ENCODE measurements at places on chromosomes 1 and 21.

DNA sequence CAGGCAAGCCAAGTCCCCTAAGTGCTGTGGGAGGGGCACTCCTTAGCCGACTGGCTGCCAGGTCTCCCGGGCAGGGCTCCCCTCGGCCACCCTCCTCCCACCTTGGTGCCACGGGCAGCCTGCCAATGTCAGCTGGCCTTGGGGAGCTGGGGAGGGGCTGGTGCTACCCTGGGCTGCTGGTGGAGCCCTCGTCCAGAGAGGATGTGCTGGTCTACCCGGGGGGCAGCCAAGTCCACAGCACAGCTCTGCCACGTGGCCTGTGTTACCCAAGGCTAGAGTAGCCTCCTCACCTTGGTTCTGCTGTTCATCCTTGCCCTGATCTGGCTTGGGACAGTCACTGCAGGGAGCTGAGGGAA is 42.9 kb downstream of the CRYAA start:
- DNase-seq: no peak

DNA sequence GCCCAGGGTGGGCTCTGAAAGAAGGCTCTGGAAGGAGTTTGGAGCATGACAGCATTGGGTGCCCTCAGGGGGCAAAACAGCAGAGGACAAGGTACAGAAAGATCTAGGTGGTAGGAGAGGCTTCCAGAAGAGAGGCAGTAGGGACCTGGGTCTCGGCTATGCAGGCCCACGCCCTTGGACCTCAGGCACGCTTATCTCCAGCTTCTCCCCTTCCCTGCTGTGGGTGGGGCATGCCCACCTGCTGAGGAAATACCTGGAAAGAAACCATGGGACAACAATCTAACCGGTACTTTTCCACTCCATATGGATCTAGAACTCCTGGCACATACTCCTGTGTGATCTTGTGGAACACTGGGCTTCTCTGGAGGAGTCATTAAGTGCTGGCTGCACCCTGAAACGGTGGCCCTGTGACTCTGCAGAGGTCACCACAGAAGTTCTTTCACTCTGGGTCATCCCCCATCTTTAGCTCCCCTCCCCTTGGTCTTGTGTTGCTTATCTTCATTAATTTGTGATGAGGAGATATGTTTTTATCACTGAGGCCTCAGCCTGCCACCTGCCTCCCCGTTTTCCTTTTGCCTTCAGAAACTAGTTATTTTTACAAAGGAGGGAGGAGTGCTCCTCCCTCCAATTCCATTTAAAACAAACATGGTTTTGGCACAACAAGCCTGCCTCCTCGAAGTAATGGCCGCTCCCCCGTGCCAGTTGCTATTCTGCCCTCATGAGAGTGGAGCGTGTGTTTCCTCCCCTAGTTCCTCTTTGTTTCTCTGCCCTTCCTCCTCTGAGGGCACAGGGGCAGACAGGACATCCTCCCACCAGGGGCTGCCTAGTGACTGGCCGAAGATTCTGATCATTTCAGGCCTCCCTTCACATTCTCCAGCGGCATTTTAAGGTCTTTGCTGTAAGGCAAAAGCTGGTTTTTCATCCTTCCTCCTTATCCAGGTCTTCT is 78.0 kb upstream of the ATP5PO start:
- no peak for DNase-seq

DNA sequence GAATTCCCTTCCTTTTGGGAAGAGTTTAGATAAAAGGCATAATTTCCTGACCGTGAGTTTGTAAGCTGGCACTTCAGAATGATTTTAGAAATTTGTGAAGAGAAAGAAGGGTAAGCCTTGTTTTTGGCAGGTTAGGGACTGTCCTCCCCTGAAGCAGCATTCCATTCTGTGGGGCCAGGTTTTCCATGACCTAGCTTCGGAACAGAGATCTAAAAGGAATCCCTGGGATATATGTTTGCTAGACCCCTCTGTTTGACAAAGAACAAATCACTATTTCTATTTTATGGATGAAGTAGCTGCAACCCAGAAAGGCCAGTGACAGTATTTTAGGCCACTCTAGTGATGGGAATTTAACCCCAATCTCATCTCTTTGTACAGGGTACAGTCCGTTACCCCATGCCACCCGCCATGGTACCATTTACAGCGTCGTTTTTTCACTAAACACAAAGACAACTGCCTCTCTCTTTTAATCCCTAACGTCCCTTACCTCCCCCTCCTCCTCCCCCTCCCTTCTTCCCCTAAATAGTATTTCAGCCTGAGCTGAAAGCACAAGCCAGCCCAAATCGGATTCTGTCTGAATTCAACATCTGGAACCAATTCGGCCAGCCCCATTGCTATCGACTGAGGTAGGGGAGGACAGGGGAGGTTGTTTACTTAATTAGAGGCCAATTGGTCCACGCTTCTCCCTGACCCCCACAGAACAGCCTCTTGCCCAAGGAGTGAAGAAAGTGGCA is 23.4 kb upstream of the IKBKE start:
- no peak for DNase-seq

- no peak for DNase-seq
Measured at GRCh38 chr1:66305927-66306326, 228.0 kb upstream of the SGIP1 start.

- no peak for DNase-seq
Measured at GRCh38 chr1:40479156-40479555, 2.1 kb downstream of the ZFP69 start.

DNA sequence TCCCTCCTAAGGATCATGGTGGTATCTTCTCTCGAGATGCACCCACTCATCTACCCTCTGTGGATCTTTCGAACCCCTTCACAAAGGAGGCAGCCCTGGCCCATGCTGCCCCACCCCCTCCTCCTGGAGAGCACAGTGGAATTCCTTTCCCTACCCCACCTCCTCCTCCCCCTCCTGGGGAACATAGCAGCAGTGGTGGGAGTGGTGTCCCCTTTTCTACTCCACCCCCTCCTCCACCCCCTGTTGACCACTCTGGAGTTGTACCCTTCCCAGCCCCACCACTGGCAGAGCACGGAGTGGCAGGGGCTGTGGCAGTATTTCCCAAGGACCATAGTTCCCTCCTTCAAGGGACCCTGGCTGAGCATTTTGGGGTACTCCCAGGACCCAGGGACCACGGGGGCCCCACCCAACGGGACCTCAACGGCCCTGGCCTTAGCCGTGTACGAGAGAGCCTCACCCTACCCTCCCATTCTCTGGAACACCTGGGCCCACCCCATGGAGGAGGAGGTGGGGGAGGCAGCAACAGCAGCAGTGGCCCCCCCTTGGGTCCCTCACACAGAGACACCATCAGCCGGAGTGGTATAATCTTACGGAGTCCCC is 14.5 kb upstream of the TARS2 start:
- DNase-seq: no peak

- DNase-seq: no peak
Measured at GRCh38 chr1:47986761-47987200, 10.4 kb downstream of the TRABD2B start.

DNA sequence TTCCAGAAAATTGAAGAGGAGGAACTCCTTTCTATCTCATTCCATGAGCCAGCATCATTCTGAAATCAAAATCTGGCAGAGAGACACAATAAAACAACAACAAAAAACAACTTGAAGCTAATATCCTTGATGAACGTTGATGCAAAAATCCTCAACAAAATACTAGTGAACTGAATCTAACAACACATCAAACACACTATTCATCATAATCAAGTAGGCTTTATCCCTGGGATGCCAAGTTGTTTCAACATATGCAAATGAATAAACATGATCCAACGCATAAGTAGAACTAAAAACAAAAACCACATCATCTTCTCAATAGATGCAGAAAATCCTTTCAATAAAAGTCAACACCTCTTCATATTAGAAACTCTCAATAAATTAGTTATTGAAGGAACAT is 335.3 kb upstream of the BRINP3 start:
- DNase-seq: no peak

- no peak for DNase-seq
Measured at GRCh38 chr21:41705546-41706262, 61.1 kb downstream of the RIPK4 start.

GRCh38 chr1:89457046-89457445 is 67.6 kb upstream of the LRRC8B start:
- no peak for DNase-seq

DNA sequence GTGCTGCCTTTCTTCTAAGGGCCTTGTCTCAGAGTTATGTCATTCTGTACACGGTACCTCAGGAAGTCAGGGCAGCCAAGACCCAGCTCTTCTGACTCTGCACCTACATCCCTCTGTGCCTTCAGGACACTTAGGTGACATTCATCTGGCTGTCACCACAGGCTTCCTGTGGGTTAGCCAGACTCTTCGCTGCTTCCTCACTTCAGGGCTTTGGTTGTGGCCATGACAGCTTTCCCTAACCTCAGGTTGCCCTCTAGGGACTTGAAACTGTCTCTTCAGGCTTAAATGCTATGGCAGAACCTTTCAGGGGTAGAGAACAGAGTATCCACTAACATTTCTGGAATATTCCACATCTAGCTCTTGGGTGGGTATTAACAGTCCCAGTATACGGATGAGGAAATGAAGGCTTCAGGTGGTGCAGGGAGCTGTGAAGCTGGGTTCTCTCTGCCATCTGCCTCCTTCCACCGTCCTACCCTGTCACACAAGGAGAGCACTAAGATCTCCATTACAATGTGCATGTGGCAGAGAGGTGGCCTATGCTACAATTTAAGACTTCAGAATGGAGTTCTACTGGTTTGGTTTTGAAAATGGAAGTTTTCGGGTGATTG is 9.9 kb downstream of the TSSK3 start:
- DNase-seq: no peak

DNA sequence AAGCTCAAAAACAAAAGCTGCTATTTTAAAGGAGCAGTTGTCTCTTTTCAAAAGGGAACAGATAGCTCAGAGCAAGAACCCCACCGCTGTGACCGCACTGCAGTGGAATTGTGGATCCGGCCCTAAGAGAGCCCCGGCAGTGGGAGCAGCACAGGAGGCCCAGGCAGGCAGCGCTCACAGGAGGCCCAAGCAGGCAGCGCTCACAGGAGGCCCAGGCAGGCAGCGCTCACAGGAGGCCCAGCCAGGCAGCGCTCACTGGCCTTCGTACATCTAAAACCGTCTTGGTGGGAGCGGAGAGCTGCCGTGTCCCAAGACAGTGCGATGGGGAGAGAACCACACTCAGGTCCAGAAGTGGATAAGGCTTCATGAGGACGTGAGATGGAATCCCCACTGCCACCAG is 4.0 kb downstream of the TFF3 start:
- DNase-seq: no peak

GRCh38 chr1:217072926-217073325 is 349.7 kb upstream of the ESRRG start:
- no peak for DNase-seq

DNA sequence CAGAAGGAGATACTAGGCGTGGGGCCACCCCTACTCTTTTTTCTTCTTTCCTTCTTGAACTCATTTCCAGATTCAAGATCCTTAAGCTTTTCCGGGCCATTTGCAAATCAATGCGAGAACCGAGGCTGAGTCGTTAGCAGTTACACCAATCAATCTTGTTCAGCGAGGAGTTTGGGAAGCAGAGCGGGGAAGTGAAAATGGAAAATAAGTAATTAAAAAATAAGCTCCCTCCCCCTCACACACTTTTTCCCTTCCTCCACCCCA is 1.7 kb upstream of the NEGR1 start:
- no peak for DNase-seq

DNA sequence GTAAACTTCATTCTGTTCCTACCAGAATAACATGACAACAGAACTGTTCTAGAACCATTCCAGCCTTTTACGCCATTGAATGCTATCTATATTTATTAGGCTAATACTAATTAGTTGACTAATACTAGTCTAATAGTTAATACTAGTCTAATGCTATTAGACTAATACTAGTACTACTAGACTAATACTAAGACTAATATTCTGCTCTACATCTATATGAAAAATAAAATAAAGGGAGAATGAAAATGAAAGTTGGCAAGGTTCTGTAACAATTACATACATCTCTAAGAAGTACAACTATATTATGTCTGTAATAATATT is 40.9 kb upstream of the LRRC8B start:
- no peak for DNase-seq

- DNase-seq: no peak
Measured at GRCh38 chr1:29518183-29518835, 282.0 kb downstream of the PTPRU start.

GRCh38 chr1:37828410-37829074 is 20.5 kb upstream of the YRDC start:
- no peak for DNase-seq

- DNase-seq: no peak
Measured at GRCh38 chr21:46402421-46402820, 56.3 kb upstream of the DIP2A start.

DNA sequence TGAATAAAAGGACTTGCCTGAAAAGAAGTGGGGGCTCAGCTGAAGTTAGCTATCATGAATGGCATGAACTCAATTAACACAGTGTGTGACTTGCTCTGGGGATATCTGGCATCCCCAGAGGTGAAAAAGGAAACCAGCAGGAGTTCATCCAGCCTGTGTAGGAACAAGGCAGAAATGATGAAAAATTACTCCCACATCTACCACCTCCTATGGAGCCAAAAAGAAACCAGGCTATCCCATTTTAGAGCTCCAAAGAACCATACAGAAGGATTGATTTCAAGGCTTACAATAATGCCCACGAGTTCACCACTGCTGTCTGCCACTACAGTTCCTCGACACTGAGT is 25.3 kb downstream of the TP53BP2 start:
- DNase-seq: peak; percentile 31

DNA sequence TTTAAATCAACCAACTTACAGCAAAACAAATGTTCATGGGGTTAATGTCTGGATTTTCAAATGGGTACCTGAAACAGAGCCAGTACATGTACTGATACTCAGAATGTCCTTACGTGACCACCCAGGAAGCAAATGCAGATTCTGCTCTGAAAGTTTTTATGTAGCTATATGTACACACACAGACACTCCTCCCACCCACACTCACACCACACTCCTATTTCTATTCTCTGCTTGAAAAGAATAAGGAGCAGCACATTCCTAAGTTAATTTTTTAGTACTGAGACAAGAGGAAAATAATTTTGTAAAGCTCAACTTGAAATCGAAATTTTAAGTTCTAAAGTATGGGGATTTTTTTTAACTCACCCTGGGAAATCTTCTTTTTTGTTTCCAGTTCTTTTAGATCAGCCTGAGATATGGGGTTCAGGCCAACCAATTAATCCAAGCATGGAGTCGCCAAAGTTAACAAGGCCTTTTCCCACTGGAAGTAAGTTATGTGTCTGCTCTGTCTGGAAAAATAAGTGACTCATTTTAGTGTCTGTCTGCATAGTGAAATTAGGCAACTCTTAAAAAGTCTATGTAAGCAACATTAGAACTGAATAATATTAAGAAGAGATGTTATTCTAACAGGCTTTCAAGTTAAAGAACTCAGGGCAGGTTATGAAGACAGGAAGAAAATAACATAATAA is 75.5 kb upstream of the DYNLT5 start:
- peak; percentile 95 for DNase-seq

DNA sequence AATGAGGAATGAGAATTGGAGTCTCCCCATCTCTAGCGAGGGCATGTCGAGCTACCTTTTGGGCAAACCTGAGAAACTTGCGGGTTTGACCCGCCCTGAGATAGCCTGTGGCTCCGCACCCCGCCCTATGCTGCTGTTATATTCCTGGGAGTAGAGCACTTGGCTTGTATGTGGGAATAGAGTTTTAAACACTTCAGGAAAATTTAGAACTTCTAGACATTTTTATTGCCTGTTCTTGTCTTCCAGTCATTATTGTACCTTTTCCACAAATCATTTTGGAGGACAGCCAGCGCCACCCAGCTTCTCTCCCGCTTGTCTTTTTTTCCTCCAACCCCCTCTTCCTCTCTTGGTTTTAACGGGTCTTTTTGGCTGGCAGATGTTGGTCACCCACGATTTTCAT is 738 bp downstream of the GNPAT start:
- peak; percentile 19 for DNase-seq

GRCh38 chr1:196651637-196652215 is at the start of gene CFH:
Gene CFH, plus strand, starts transcription at chr1:196652043. Its CDS starts 75 bp downstream, at chr1:196652118.
- peak; percentile 88 for DNase-seq
